MCF 10A (cell line): ENCODE measurements at places on chromosomes 3 and 15.

DNA sequence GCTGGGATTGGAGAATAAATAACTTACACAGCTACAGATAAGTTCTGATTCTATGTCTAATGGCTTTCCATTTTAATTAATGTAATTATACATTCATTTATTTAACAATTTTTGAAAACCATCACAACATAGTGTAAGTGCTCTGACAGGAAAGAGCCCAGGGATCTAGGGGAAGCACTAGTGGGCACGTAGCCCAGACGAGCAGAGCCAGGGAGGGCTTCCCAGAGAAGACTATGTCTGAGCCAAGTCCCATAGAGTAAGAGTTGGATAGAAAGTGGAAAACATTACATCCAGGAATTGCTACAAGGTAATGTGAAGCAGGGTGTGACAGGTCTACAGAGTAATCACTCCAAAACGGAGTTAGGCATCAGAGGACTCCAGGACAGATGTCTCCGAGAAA lies 2.9 kb upstream of the HGD start:
- no peak for DNase-seq

- no peak for DNase-seq
These were observed 3.6 kb upstream of the LIMD1 start for GRCh38 chr3:45590822-45591546.

GRCh38 chr3:184715943-184716621 lies 4.2 kb upstream of the MAGEF1 start:
- no peak for DNase-seq

DNA sequence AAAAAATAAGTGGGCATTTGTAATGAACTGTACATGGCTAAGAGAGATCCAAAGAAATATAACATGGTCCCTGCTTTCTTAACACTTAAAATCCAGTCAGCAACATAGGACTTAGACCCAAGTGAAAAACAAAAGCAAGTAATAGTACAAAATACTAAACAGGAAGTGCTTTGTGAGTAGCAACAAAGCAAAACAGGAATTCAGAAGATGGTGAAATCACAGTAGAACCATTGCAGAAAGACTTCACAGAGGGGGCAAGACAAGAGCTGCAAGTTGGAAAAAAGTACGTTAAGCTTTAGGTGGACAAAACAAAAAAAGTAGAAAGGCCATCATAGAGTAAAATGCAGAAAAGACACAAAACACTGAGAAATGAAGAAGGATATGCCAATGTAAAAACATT lies 116.0 kb downstream of the TBC1D5 start:
- no peak for DNase-seq

- DNase-seq = peak; percentile 72
These were observed 121.5 kb upstream of the TSC22D2 start for GRCh38 chr3:150286390-150287147.

DNA sequence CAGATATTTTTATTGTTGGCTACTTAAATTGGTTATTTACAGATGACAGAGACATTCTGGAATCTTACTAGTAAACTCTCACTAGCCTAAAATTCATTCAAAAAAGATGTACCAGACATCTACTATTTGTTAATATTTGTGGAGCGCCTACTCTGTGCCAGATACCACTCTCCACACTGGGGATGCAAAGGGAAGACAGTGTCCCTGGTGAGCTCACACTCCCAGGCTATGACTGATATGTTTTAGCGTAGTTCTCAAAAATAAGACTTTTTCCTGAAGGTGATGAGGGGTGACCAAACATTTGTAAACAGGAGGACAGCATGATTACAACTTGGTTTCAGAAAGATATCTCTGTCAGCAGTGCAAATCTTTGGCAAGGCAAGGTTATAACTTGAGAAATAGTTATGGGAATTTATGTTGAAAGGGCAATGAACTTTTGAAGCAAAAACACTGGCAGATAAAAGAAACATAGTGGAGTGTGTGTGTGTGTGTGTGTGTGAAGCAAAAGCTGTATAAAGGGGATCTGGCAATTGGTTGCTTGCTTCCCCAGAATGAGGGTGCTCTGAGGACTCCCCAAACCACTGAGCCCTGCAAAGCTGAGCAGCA lies 51.2 kb downstream of the HACD2 start:
- no peak for DNase-seq

- DNase-seq = no peak
These were observed 161.1 kb downstream of the OR4M2 start for GRCh38 chr15:22241451-22241850.

DNA sequence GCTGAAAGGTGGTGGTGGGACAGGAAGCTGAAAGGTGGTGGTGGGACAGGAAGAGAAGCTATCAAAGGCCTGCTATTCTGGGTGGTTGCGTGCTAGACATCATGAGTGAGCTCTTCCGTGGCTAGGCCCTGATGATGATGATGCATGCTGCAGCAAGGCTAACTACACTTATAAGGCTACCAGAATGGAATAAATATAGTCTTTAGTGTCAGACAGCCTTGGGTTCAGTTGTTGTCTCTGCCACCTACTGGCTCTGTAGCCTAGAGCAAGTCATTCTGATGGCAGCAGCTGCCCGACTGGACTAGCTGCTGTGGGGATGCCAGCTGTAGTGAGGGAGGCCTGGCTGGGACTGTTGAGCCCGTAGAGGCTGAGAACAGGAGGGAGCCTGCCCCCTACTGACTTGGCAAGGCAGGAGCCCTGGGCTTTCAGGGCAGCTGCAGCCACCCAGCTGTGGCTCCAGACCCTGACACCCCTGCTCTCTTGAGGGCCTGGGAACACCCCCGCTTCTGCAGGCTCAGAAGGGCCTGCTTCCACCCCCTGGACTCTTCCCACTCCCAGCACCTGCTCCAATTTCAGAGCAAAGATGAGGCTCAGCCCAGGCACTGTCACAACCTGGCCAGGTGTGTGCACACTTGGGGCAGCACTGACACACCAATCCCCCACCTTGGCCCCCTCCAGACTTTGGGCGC lies 21.4 kb upstream of the ZBED2 start:
- DNase-seq = peak; percentile 52

DNA sequence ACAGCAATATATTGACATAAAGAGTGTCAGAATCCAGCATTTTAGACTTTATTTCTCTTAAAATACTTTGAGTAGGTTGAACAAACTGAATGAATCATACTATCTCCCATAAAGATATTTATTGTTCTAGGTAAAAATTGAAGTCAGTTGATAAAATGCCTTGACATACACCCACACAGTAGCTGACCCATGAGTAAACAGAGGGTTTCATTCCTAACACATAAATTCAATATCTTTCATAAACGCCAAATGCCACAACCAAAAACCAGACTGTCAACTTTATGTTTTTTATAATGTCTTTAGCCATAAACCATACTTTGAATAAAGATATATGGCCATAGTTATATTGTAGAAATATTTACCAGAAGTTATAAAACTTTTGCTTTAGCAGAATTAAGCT lies 742.4 kb downstream of the NAALADL2 start:
- no peak for DNase-seq

GRCh38 chr3:30357897-30358296 lies 248.5 kb upstream of the TGFBR2 start:
- no peak for DNase-seq

DNA sequence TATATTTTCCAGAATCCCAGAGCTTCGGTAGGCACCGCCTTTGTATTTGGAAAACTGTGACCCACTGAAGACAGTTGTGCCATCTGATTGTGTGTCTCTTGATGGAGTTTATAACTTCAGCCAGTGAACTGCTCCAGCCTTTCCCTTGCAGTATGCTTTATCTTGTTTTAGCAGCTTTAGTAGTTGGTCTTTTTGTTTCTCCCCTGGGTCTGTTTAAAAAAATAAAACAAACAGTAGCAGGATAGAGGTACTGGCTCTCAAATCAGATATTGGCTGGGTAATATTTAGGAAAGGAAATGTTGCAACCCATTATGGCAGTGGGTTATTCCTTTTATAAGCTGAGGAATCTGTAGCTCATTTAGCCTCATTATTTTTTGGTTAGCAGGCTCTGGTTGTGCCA lies 151.5 kb upstream of the BFSP2 start:
- no peak for DNase-seq

GRCh38 chr3:52394751-52395502 lies 50.0 kb downstream of the SEMA3G start:
- DNase-seq = no peak

GRCh38 chr3:43857361-43858293 lies 166.9 kb downstream of the ABHD5 start:
- DNase-seq = no peak

DNA sequence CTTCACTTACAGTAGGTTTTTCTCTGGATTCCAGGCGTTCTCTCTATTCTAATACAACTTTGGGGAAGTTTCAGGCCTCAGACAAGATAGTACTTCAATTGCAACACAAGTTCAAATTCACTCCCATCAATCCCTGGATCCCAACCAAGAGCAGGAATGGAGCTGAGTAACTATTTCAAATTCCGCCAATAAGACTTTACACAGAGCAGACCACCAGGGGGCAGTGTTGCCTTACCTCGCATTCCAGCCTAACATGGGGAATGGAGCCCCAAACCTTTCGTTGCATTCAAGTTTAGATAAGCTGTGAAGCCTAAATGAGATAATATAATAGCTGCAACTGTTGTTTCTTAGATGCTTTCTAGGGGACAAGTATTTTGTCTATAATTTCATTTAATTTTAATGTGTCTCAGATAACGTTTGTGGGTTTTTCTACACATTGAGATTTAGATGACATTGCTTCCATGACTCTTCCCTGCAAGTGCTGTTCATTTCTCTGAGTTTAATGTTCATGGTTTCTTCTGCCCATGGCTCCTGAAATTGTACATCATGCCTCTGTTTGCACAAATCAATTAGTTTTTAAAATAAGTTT lies 186.7 kb downstream of the NSUN3 start:
- peak; percentile 81 for DNase-seq

DNA sequence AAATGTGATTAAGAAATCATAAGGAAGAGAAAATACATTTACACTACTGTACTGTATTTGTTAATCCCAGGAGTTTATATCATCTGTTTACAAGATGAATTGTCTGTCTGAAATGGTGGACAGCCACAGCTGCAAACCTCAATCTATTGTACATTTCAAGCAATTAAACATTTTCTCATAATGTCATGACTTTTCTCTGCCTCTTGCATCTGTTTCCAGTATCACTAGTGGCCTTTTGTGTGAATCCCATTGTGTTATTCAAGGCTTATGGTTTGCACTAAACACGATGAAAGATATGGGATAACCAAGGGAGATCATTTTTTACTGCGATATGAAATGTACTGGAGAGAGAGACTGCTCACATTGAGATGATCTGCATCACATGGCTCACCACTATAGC lies 200.2 kb upstream of the LRRN1 start:
- DNase-seq = no peak

- no peak for DNase-seq
These were observed 11.6 kb upstream of the DLL4 start for GRCh38 chr15:40917585-40917984.

- no peak for DNase-seq
These were observed 42.9 kb downstream of the NPAP1 start for GRCh38 chr15:24718289-24719082.

DNA sequence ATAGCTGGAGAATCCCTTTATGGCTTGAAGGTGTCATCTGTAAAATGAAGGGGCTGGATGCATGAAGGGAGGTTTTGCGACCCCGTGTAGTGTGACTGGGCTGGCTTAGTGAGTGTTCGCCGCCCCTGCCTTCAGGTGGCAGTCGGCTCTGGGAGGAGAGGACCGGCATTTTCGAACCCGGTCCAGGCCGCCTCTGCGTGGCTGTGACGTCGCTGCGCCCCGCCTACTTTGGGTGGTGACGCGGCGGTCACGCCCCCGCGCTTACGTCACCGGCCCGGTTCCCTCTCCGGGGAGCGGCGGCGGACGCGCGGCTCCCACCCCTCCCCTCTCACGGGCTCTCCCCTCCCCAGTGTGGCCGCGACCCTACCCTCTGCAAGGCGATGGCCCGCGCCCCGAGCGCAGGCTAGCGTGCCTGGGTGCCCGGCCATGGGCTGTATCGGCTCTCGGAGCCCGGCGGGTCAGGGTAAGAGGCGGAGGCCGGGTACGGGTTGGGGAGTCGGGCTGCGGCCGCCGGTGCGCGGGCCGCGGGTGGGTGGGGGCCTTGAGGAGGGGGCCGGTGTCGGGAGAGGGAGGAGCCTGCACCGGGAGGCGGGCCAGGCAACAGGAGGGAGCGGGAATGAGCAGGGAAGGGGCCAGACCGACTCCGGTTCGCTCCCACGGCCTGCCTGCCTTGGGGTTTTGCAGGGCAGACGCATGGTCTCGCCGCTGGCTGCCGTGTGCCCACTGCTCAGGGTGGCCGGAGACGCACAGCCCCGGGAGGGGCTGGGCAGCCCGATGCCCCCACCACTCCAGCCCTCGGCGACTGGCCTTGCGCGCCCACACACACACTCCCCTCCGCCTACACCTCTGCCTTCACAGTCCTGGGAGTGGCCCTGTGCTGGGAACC lies 1.5 kb upstream of the FAM131A start:
- peak; percentile 75 for DNase-seq

- no peak for DNase-seq
These were observed 39.3 kb downstream of the PPCDC start for GRCh38 chr15:75062706-75063105.

GRCh38 chr3:41286305-41286704 lies 87.0 kb downstream of the CTNNB1 start:
- no peak for DNase-seq

DNA sequence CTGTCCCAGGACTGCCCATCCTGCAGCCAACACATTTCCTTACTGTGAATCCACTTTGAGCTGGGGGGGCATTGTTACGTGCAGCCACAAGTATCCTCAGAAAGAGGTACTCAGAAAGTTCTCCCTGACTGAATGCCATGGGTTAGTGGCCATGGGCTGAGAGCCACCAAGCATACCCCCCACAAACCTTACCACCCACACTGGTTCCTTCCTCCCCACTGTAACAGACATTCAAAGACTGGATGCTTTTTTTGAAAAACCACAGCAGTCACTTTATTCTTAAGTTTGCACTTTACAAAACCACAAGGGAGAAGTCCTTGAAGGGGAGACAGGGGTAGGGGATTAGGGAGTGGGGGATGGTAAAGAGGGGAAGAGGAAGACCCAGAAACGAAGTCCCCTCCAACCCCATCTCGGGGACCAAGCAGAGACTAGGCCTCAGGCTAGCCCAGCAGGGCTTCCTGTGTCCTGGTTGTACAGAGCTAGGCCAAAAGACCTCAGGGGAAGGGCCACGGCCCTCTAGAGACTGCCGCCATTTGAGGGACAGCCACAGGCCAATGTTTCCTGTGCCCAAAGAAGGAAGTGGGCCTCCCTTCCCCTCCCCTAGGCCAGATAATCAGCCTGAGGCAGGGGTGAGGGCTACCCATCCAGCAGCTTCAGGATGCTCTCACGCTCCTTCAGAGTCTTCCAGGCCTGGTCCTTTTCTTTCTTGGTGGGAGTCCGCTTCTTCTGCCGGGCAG lies 10.1 kb upstream of the CAMK1 start:
- no peak for DNase-seq

GRCh38 chr3:134093956-134094355 lies 64.2 kb upstream of the SLCO2A1 start:
- no peak for DNase-seq

GRCh38 chr15:98878172-98878571 lies 129.4 kb downstream of the PGPEP1L start:
- no peak for DNase-seq

GRCh38 chr3:128575777-128576176 lies 74.8 kb downstream of the RPN1 start:
- no peak for DNase-seq
